ENCODE measurements at places on chromosomes 7 and 10.

- DNase-seq, result no peak
Observed at GRCh38 chr10:98405422-98405821, 9.6 kb downstream of the PYROXD2 start.

- DNase-seq, result no peak
Observed at GRCh38 chr10:104054430-104054829, 31.2 kb downstream of the COL17A1 start.

DNA sequence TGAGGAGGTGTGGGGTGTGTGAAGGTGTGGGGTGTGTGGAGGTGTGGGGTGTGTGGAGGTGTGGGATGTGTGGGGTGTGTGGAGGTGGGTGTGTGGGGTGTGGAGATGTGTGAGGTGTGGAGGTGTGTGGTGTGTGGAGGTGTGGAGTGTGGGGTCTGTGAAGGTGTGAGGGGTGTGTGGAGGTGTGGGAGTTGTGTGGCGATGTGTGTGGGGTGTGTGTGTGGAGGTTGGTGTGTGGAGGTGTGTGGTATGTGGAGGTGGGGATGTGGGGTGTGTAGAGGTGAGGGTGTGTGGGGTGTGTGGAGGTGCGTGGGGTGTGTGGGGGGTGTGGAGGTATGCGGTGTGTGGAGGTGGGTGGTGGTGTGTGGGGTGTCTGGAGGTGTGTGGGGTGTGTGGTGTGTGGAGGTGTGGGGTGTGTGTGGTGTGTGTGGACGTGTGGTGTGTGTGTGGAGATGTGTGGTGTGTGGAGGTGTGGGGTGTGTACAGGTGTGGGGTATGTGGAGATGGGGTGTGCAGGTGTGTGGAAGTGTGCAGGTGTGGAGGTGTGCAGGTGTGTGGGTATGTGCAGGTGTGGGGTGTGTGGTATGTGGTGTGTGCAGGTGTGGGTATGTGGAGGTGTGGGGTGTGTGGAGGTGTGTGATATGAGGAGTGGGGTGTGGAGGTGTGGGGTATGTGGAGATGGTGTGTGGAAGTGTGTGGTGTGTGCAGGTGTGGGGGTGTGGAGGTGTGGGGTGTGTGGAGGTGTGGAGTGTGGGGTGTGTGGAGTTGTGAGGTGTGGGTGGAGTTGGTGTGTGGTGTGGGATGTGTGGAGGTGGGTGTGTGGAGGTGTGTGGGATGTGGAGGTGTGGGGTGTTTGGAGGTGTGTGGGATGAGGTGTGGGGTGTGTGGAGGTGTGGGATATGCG is 34.5 kb downstream of the SPDYE17 start:
- no peak for DNase-seq

- no peak for DNase-seq
Observed at GRCh38 chr7:36119005-36119706, 33.9 kb upstream of the EEPD1 start.

- no peak for DNase-seq
Observed at GRCh38 chr7:32088451-32088881, 18.3 kb upstream of the PDE1C start.

- no peak for DNase-seq
Observed at GRCh38 chr7:130476297-130477150, 15.4 kb upstream of the MEST start.

DNA sequence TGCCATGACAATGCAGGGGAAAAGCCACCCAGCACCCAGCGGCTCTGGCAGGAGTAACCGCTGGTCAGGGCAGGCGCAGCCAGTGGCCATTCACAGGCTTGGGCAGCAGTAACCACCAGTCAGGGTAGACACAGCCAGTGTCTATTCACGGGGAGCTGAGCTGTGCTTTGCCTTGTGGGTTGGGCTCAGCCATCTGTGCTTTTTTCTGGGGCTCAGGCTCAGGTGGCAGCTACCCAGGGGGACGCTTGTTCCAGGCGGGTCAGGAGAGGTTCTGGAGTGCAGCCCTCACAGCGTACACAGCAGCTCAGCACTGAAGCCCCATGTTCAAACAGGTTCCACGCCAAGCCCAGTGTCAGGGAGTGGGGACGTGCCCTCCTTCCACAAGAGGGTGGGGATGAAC is 28.5 kb downstream of the FOXL3 start:
- DNase-seq, result no peak

- DNase-seq, result no peak
Observed at GRCh38 chr10:120578890-120579289, 121.9 kb downstream of the PLPP4 start.

Measured in activated CD4-positive, alpha-beta T cell treated with anti-CD3 and anti-CD28 coated beads, Interleukin-2, amount 10 ng/mL, durations not matched to agents 7 days and 5 days (primary cell).